ENCODE measurements at places on chromosomes 11 and 22.

DNA sequence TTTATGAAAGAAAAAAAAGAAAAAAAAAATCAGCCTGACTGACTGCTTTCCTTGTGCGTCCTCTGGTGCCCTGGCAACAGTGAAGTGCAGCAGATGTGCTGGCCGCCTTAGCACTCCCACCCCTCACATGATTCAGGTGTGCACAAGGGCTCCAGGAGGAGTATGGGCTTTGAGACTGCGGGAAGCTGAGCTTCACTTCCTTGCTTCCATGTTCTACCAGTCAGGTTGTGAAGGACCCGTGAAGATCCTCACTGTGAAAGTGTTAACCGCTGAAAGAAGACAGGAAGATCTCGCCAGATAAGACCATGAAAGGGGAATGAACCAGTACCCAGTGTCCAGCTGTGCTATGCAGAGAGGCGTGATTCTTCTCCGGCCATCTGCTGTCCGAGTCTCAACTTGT is 48.2 kb downstream of the HIRA start:
- no peak for DNase-seq

GRCh38 chr11:66327171-66328030 is 8.8 kb downstream of the RIN1 start:
- DNase-seq, result peak; percentile 92

DNA sequence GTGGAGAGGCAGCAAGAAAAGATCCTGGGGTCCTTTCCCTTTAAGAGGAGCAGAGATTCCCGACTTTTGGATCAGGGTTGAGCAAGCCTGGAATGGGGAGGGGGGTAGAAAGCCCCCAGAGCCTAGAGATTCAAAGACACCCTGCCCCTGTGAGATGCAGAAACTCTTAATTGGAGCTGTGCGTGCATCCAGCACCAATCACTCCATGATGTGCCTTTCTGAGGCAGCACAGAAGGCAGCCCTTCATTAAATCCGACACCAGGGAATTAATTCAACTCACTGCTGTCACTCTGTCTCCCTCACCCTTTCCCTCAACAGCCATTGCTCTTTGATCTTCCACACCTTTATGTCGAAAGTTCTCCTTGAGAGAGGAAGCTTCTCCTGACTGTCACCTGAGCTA is 43.0 kb downstream of the DSCAML1 start:
- DNase-seq, result no peak

- no peak for DNase-seq
These were observed 2.4 kb downstream of the DDTL start for GRCh38 chr22:23969071-23969470.

DNA sequence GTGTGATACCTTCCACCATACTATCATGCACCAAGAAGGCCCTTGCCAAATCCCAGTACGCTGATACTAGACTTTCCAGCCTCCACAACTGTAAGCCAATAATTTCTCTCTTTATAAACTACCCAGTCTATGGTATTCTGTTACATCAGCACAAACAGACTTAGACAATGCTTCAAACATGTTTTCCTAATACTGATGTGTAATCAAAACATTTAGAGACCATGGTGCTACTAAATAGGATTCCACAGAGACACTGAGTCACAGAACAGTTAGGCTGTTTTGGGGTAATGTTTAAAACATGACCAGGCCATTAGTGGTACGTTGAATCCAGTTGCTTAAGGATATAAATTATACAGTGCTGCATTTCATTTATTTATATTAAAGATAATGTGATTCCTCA is 103.7 kb downstream of the PICALM start:
- DNase-seq, result peak; percentile 79

DNA sequence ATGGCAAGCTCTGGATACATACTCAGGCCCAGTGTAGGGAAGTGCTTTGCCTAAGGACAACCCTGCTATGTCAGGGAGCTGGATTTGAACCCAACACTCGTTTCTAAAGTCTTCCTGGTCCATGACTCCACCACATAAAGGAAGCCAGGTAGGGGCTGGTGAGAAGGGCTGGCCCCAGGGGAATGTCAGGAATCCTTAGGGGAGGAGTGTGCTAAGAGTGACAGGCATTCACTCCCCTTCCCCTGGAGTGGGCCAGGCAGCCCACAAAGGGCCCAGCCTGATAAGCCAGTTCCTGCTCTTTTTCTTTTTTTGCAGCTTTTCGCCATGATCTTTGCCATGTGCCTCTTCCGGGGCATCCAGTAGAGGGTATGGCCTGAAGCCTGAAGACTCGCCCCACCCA is 21.9 kb downstream of the TP53I11 start:
- DNase-seq, result no peak

DNA sequence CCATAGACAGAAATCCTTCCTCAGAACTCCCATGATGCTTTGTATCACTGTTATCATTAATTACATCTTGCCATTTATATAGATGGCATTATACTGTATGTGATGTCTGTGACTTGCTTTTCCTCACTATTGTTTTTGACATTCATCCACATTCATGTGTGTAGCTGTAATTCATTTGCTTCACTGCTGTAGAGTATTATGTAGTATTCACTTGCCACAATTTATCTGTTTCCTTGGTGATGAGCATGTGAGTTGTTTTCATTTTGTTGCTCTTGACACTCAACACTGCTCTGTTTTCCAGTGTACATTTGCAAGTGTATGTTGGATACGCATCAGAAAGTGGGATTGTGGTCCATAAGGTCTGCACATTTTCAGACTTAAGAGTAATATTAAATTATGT is 328.6 kb upstream of the C11orf87 start:
- DNase-seq, result no peak

GRCh38 chr11:28833670-28834069 is 725.5 kb downstream of the METTL15 start:
- peak; percentile 91 for DNase-seq

- no peak for DNase-seq
These were observed 625.4 kb downstream of the BRD1 start for GRCh38 chr22:49202226-49202625.

GRCh38 chr11:133526790-133527189 is 5.5 kb downstream of the OPCML start:
- no peak for DNase-seq

DNA sequence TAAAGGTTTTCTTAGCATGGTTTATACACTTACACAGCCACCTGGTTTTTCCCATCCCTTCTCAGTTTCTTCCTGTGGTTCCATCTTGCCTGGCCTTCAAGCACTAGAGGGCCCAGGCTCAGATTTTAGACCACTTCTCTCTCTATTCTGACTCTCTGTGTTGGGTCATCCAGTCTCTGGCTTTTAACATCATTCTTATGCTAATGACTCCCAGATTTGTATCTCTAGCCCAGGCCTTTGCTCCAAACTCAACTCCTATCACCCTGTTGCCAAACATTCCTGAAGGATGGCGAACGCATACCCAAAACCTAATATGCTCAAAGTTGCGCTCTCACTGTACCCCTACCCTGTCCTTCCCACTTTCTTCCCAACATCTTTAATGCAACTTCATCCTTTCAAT is 135.1 kb downstream of the SPATA19 start:
- no peak for DNase-seq

DNA sequence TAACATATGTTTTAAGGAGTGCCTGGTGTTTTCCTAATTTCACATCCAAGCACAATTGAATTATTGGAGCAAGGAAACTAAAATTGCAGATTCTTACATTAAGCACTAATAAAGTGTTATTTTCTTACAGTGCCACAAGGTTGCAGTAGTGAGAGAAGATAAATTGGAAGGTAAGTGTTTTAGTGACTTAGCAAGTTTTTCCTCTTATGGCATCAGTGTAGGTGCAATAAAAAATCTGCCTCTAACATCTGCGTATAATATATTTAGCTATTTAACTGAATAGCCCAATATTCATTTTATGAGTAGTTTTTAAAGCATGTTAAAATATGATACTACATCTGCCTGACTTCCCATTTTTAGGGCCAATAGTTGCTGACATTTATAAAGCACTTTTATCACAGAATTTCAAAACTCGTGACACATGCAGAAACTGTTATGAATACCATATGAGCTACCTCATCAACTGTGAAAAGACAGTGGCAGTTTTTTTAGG is 19.0 kb downstream of the POLD3 start:
- peak; percentile 85 for DNase-seq

DNA sequence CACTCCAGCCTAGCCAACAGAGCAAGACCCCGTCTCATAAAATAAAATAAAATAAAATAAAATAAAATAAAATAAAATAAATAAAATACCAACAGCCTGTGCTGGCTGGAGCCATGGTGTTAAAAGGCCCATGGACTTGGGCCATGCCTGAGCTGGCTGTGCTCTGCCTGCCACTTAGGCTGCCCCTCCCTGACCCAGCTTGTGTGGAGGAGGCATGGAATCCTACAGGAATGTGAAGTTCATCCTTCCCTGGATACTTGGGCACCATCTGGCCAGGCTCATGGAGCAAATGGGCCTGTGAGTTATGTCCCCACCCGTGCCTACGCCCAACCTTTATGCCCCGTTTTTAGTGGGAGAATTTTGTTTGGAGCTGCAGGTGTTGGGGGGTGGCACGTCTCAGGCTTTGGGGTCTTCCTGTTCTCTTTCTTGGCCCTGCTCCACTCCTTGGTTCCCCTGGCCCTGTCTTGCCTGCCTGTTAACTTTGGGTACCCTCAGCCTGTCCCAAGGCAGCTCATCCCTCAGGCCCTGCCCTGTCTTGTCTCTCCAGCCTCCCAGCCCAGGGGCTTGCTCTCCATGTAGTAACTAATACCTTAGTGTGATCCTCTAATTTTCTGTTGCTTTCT is 51.3 kb downstream of the BCR start:
- peak; percentile 32 for DNase-seq

- DNase-seq, result peak; percentile 44
These were observed 33.6 kb upstream of the RELT start for GRCh38 chr11:73342633-73343032.

GRCh38 chr11:114598461-114598860 is 2.9 kb upstream of the NXPE4 start:
- DNase-seq, result no peak

- DNase-seq, result no peak
These were observed 61.7 kb downstream of the PRDM11 start for GRCh38 chr11:45208135-45208534.

DNA sequence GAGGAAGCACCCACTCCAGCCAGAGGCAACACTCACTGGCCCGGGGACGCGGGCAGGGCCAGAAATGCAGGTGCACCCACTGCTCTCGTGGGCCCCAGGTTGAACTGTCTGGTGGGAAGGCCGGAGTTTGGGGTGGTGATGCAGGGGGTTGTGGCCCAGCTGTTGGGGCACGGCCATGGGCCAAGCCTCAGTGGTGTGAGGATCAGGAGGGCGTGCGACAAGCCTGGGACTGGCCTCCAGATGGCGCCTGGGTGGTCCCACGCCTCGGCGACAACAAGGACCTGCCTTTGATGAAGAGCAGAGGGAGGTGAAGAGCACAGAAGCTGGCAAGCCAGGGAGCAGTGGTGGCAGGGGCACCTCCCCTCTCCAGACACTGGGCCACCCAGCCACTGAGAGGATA is 240.8 kb downstream of the BRD1 start:
- no peak for DNase-seq

DNA sequence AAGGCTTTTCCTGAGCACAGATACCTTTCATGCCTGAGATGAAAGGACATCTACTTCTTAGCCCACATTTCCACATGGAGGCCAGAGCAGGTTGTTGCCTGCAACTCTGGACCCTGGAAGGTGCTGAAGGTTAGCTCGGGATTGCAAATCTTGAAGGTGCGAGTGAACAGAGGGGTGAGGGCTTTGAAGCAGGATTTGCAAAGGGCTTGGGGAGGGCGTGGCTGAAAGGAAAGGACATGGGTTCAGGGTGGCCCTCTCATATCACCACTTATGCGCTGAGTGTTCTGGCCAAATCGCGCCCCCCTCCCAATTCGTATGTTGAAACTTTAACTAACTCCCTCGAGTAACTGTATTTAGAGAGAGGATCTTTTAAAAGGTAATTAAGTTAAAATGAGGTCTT is 501.6 kb downstream of the MIAT start:
- no peak for DNase-seq

- DNase-seq, result no peak
These were observed 70.7 kb downstream of the BMAL1 start for GRCh38 chr11:13348305-13348704.

DNA sequence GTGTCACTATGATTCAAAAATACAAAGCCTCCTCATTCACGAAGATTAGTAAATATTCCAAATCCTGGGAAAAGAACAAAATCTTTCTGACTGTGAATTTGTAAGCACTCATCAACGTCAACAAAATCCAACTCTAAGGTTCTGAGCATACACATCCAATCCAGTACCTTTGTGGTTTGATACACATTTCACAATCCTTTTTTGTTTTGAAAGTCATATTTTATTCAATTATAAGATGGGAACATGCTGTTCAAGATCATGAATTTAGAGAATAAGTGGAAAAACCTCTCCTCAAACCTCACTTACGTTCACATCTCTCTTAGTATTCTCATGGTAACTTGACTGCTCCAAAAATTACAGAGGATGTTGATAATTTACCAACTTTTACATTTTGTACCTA is 9.6 kb upstream of the MMP3 start:
- no peak for DNase-seq

DNA sequence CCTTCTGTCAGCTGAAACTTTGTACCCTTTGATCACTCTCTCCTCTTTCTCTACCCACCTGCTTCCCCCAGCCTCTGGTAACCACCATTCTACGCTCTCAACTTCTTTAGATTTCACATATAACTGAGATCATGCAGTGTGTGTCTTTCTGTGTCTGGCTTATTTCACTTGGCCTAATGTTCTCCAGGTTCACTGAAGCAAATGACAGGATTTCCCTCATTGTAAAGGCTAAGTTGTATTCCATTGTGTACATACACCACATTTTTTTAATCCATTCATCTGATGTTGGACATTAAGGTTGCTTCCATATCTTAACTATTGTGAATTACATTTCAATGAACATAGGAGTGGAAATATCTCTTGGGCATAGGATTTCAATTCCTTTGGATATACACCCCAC is 207.6 kb downstream of the MIAT start:
- DNase-seq, result no peak

DNA sequence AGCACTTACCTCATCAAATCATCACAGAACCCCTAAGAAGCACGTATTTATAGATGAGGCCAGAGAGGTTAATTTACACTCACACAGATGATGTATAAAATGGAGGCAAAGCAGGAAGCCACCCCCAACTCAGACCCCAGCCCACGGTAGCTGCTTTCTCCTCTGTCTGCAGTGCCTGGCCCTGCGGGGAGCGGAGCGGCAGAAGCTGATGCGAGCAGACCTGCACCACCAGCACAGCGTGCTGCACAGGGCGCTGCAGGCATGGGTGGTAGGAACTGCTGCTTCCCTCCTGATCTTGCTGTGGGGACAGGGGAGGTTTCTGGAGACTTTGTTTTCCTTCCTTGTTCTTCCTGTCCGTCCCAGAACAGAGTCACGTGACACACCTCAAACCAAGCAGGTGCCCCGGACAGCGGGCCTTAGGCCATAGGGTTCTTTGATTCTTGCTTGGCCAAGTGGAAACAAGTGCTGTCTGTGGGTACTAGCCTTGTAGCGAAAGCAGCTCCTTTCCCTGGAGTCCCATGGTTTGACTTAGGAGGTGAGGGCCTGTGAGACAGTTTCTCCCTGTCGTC is 57.8 kb downstream of the PISD start:
- no peak for DNase-seq

DNA sequence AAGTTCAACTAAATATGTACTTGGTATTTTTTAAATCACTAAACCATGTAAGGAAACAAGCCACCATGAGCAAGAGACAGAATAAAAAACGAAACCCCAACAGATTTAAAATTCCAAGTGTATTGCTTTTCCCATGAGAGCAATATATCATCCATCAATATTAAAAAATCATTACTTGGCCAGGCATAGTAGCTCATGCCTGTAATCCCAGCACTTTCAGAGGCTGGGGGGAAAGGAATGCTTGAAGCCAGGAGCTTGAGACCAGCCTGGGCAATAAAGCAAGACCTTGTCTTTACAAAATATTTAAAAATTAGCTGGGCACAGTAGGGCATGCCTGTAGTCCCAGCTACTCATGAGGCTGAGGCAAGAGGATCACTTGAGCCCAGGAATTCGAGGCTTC is 190.8 kb downstream of the TTC28 start:
- DNase-seq, result no peak
